ENCODE measurements at places on chromosomes 2 and 18.

- DNase-seq: no peak
These were observed 123.6 kb upstream of the STK17B start for GRCh38 chr2:196295005-196295404.

DNA sequence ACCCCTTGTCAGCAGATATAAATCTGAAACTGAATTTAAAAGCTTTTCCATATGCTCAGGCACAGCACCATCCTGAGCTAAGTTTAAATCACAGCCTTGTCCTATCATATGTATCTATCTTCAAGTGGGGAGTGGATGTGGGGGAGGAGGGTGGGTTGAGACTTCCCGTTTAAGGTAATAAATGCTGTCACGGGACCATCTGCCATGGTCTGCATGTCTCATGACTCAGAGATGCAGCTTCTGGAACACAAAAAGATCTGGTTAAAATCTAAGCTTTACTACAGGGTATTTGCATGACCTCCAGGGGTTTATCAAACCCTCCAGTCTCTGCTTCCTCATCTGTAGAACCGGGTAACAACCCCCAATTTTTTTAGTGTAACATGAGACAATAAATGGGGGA is 377.7 kb upstream of the ST6GAL2 start:
- no peak for DNase-seq

DNA sequence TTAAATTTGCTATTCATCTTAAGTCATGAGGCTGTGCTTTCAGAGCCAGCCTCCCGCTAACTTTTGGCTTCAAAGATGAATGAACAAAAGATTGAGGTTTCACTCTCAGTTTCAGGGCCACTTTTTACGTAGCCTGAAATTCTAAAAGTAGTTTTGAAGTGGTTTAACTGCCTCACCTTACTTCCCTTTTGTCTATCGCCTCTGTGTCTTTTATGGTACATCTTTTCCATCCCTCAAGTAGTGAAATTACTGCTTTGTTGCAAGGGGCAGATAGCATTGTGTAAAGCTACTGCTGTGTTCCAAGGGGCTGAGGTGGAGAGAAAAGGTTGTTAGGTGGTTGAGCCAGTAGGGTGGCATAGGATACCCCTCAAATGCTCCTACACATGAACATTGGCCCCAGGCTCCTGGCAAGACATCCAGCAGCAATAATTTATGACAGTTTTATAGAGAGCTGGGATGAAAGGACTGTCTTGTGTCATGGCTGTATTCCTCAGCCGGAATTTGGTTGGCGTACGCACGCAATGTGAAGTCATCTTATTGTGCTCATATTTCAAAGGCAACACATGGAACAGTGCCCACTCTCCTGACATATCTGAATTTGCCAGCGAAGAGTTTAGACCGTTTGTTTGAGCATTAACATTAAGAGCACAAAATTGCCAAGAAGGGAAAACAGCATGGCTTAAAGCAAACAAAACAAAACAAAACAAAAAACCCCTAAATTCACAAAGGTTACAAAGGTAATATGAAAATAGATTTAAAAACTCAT is 32.2 kb downstream of the QPCT start:
- peak; percentile 15 for DNase-seq

DNA sequence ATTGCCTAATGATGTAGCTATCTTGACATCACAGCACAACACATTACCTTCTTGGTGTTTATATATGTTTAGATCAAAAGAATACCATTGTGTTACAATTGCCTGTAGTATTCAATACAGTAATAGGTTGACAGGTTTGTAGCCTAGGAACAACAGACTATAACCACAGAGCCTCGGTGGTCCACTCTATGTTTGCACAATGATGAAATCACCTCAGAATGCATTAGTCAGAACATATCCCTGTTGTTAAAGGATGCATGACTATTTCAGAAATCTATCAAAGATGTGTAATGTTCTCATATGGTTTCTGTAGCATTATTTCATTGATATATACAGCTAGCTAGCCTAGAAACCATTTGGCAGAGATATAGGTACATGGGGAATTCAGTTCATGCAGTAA is 8.9 kb downstream of the METTL5 start:
- no peak for DNase-seq

DNA sequence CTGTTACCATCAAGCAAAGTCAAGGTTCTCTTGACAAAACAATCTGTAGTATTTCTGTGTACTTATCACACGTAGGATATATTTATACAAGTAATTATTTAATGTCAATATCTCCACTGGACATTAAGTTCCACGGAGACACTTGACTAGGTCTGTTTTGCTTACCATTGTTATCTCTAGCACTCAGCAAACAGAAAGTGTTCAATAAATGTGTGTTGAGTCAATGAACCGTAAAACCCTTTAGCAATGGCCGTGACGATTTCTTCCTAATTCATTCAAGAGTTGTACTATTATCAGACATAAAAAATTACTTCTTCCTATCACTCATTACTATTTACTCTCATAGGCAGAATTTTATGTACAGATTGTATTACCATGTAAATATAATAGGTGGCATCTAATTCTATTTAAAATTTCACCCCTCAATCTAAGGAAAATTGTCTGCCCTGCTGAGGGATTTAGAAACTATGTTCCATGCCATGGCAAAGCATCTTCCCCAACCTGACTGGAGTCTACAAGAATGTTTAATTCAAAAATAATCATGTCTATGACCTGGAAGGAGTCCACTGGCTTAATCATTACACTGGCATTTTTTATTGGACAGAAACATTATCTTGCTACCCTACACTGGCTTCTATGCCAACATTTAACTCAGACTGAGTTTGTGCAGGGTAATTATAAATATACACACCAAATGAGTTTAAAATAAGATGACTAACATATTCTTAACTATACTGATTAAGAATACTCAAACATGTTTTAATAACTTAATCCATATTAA is 301.9 kb downstream of the ZEB2 start:
- no peak for DNase-seq

DNA sequence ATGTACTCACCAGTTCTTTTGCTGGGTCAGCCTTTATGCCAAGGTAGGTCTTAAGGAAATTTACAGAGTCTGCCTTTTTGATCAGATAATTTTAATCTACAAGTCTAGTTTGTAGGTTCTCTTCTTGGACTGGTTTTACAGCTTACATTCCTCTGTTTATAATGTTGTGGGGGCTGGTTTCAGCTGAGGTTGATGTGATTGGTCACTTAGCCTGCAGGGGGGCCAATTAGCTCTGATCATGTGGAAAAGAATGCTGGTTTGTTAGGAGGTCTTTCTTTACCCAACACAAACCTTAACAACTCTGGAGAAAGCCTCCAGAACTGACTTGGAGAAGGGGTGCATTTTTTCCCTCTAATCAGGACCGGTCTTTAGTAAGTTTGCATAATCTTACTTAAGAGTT is at the start of gene KCNJ13:
Gene KCNJ13, minus strand, starts transcription at position 131 of the 400 bp plus-strand sequence. CDS start 5,203 bp downstream, outside the sequence.
- no peak for DNase-seq

GRCh38 chr2:72112401-72112800 is 35.3 kb downstream of the CYP26B1 start:
- no peak for DNase-seq

- no peak for DNase-seq
These were observed 359.3 kb upstream of the VWC2L start for GRCh38 chr2:214051585-214051984.

DNA sequence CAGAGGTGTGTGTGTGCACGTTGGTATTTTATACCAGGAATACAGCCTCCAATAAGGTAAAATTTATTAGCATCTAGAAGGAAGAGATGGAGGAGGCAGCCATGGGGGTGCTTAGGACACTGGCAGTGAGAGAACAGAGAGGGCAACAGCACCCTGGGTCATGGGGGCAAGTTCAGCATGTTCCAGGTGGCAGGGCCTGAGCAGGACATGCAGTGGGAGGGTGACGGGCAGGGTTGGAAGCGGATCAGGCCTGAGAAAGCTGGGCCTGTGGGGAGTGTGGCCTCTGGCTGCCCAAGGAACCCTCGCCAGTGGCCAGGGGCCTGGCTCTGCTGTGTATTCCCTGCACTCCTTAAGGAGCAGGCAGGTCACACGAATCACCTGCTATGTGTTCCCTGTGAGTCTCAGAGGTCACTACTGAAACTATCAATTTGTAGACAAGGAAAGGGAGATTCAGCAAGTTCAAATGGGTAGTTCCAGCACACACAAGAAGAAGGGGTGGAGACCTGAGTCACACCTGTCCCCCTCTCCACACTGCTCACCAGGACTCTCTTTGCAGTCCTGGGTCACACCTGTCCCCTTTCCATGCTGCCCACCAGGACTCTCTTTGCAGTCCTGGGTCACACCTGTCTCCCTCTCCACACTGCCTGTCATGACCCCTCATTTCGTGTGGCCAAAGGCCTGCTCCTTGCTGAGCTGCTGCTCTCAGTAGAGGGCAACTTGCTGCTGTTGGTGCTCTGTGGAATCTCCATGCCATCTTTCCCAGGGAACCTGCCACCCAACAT is 463.9 kb upstream of the HS6ST1 start:
- no peak for DNase-seq
